ENCODE measurements at places on chromosomes 7 and 10.

DNA sequence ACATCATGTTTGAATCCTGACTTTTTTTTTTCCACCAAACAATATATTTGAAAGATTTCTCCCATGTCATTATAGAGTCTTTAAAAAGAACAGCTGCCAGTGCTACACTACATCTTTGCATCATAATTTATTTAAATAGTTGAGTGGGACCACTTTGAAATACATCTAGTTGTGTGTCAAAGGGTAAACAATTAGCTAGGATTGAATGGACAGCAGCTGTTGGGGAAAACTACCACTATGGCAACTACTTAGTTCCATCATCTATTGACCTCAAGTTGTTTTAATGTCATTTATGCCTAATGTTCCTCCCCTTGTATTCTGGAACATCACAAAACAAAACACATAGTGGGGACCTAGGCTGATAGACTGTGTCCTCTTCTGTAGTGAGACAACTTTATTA lies 985.1 kb downstream of the SORCS1 start:
- no peak for DNase-seq

DNA sequence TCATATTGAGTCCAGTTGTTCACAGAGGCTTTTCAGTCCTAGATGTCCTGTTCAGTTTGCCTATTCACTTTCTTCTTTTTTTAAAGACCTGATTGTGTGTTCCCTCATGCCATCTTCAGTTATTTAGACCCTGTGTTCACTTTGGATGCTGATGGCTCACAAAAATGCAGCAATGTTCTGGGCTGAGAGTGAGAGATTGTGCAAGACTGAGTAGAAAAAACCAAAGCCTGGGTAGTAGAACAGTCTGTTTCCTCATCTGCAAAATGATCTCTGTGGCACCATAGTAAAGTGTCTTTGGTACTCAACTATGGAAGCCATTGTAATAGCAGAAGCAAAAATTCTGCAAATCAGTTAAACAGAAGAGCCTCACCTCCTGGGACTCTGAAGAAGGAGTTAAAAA lies 43.2 kb downstream of the AKR1B1 start:
- no peak for DNase-seq

DNA sequence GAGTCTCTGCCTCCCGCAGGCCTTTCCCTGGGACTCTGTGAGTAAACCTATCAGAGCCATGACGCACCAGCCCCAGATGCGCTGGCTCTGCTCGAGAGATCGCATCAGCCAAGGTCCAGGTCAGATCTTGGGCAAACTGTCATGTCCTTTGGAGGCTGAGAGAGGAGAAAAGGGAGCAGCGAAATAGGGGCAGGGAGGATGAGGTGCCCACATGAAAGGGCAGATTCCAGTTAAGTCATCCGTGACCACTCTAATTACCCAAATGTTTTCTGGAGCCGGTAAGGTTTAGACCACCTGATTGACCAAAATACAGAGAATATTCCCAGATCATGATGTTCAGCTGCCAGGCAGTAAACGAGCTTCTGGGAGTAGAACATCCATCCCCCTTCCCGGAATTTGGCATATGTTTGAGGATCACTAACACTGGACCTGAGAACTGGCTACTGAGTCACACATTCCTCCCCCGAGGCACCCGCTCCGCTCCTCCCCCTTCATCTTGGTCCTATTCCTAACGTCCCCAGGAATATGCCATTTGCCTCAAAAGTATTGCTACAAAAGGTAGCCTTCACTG lies 88.0 kb downstream of the FGFR2 start:
- DNase-seq: no peak

DNA sequence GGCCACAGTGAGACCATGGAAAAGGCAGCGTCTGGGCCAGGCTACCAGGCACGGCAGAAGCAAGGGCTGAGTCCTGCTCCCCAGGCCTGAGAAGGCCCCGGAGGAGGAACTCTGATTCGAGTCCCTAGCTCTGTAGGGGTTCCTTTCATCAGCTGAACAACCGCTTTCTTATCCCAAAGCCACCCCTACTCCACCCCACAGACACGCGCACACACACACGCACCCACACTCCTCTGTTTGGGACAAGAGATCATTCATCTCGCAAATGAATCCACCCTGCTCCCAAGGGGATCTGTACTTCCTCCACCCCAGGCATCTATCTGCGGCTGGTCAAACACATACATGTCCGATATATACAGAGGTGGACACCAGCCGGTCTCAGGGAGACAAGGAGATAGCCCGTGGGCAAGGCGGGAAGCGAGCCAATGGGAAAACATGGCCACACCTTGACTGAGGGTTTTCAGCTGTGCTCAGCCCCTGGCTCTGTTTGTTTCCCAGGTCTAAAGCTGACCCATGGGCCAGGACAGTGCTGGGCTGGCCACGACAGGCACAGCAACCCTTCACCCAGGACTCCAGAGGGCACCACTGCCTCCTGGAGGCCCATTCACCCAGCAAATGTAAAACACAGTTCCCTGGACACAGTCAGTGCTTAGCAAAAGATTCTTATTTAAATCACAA lies 7.3 kb downstream of the ZCCHC24 start:
- no peak for DNase-seq

- no peak for DNase-seq
These were observed 70.0 kb upstream of the ZMIZ2 start for GRCh38 chr7:44678471-44679179.

DNA sequence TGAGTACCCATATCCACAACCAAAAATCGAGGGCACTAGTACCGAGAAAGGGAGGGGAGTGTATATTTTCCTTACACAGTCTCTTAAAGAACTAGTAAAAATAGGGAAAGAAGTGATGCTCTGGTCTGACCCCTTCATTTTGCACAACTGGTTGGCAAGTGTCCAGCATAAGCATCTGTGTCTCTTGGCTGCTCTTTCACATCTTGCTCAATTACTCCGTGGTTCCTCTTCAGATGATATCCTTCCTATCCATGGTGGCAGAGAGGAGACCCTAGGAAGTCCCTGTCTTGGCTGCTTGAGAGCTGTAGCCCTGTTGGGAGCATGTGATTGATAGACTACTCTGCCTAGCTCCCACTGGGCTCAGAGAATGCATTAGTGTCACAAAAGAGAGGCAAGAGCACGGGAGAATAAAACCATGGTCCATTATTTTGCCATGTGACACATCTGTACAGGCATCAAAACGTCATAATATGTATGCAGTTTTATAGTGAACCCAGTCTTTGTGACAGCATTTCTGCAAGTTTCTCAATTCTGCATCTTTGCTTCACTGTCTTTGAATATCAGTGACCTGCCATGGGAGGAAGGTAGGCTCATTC lies 111.8 kb upstream of the ANKRD1 start:
- no peak for DNase-seq

DNA sequence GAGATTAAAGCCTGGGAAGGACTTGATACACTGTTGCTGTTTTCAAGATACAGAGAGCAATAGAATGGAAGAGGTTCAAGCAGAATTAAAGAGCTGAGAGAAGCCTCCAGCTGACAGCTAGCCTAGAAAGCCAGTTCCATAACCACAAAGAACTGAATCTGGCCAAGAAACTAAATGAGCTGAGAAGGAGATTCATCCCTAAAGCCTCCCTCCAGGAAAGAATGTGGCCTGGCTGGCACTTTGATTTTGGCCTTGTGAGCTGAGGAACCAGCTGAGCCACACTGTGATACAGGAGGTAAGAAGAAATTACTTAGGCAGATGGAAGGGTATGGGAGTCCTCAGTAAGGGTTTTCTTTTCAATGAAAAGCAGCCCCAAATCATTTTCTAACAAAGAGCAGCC lies 324.1 kb downstream of the PHF14 start:
- DNase-seq: no peak

DNA sequence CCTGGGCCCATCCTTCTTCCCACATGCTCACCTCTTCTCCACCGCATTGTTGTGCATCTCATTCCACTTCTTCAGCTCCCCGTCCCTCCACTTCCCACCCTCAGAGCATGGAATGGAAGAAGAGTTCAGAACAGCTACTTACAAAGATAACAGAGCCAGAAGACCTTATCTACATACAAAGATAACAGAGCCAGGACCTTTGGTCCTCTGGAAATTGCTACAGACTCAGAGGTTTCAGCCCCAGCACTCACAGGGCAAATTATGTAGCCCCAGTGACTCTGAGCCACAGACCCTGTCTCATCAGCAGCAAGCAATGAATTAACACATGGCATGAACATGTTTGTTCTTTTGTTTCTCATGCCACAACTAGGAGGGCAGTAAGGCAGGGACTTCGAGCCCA lies 28.7 kb upstream of the SLC29A3 start:
- no peak for DNase-seq

GRCh38 chr7:92177362-92177761 lies 1.6 kb downstream of the LRRD1 start:
- no peak for DNase-seq

GRCh38 chr10:70958396-70958795 lies 70.0 kb upstream of the PCBD1 start:
- no peak for DNase-seq

DNA sequence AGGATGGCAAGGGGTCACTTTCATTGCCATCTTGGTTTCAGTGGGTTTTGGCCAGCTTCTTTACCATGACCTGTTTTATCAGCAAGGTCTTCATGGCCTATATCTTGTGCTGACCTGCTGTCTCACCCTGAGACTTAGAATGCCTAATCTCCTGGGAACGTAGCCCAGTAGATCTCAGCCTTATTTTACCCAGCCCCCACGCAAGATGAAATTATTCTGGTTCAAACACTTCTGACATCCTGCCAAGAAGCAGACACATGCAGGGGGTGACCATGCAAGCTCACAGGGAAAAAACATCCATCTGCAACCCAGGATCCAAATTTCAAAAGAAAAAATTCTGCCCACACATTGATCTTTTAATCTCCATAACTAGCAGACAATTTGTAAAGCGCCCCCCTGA lies 88.4 kb upstream of the EEPD1 start:
- DNase-seq: no peak

DNA sequence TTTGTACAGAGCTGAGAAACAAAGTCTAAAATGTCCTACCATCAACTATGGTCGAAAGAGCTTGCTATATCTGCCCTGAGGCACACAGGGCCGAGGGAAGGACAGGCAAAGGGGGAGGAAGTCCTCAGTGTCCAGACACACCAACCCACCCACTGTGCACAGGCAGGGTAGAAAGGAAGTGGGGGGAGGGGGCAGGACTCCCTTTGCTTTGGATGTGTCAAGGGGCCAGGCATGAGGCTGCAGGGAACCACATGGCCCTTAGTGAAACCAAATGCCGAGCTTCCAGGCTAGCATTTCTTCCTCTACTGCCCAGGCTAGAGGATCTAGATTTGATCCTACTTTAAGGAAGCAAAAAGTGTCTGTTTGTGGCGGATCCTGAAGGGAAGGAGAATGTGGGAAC lies 28.6 kb downstream of the KCNH2 start:
- DNase-seq: no peak

- DNase-seq: no peak
These were observed 47.0 kb downstream of the KCNMA1 start for GRCh38 chr10:77590344-77591237.

GRCh38 chr10:84427903-84428650 lies 99.7 kb downstream of the CCSER2 start:
- no peak for DNase-seq

DNA sequence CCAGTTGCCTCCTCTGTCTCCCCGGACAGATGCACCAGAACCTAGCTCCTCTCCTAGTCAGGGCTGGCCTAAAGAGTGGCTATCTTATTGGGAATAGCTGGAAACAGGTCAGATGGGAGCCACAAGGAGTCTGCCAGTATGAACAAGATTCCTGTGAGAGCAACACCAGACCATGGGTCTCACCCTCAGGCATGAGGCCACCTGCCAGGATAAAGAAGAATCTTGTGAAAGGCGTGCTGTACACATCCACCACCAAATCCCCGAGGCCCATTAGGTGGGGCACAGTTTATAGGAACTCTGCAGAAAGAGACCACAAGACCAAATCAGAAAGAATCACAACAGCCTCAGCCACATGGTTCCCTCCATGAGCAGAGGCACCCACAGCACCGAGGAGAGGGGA lies 325.9 kb downstream of the TNS3 start:
- no peak for DNase-seq

DNA sequence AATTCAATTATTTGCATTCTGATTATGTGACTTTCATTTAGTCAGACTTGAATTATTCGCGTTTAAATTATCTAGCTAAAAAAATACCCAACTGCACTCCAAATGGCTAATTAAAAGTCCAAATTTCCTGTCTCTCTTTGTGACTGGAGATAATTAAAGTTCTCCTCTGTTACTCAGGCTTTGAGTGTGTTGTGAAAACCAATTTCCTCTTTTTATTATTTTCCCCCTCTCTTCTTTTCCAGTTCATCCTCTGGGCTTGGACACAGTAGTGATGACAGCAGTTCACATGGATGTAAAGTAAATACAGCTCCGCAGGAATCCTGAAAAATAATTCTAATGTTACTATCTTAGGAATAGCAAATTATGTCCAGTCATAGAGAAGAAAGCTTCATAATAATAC lies 80.6 kb downstream of the SNX10 start:
- no peak for DNase-seq

DNA sequence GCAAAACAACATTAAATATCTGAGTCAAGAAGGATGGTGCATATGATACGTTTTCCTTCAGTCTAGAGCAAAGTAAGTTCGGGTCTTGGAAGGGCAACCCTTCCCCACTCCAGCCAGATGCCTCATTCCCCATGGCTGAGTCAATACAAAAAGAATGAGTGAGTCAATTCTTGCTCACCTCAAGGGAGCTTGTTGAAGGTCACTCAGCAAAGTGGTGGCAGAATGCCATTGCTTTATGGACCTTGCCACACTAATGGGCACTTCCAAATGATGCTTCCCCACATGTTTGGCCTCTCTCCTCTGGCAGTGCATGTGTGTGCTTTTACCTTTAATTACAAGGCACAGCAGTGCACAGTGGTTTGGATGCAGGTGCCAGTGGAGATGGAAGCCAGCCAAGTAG lies 296.5 kb downstream of the SORCS3 start:
- DNase-seq: no peak

DNA sequence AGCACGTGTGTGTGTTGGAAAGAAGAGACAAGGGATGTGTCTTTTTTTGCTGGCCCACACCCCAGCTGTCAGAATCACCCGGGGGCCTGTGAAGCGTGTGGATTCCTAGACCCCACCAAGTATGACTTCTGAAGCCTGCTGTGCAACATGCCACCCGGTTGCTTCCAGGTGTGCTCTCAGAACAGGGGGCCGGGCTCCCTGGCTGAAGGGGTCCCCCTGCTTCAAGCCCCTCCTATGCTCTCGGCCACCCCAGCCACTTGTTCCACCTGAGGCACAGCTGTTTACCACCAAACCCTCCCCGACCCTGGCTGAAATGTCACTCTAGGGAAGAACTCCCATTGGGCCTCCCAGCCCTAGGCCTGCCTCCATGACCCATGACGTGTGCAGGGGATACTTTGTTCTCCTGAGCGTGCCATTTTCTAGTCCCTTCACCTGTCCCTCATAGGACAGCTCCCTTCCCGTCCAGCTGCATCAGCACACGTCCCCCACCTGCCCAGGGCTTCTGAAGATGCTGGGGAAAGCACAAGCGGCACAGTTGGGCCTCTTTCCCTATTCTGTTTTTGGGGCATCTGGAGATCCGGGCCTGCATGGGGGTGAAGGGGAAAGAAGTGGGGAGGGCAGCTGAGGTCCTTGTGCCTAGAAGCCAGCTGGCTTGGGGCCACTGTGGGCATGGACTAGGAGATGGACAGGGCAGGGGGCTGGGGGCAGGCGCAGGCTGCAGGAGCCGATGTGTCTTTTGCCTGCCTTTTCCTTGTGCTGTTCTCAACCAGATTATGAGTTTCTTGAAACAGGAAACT lies 33.3 kb downstream of the CRHR2 start:
- DNase-seq: no peak

Measured in activated effector memory CD4-positive, alpha-beta T cell treated with Interleukin-2 at 50 U/mL for 16 hours (primary cell).